Psoas muscle (tissue), 8 donors: ENCODE measurements at places on chromosomes 4 and X. TPM values are rescaled to one million over a fixed set of nuclear protein-coding genes. Genes with fewer than 3 reads are reported as not detected.

DNA sequence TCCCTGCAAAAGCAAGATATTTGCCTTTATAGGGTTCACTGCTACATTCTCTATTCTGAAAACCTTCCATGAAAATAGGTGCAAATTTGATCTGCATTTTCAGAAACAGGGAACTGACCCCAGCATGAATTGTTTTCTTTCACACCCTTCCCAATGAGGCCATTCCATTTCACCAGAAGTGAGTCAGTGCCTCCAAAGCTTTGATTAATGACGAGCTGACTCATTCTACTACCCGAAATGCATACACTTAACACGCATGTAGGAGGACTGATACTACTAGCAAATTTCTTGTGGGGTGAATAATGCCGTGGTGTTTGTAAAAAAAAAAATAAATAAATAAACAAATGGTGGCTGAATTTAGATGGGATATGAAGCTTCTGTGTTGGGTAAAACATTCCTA, 146.9 kb upstream of the FGF13 start:
- no peak for DNase-seq

SAGE1 gene
- total RNA-seq, result not detected

- DNase-seq, result no peak
Measured at GRCh38 chr4:41652971-41653370, 95.6 kb downstream of the PHOX2B start.

GRCh38 chrX:119622356-119623232, 16.4 kb upstream of the NKRF start:
- DNase-seq, result no peak

- no peak for DNase-seq
Measured at GRCh38 chrX:151698485-151698884, 3.2 kb downstream of the PRRG3 start.

DNA sequence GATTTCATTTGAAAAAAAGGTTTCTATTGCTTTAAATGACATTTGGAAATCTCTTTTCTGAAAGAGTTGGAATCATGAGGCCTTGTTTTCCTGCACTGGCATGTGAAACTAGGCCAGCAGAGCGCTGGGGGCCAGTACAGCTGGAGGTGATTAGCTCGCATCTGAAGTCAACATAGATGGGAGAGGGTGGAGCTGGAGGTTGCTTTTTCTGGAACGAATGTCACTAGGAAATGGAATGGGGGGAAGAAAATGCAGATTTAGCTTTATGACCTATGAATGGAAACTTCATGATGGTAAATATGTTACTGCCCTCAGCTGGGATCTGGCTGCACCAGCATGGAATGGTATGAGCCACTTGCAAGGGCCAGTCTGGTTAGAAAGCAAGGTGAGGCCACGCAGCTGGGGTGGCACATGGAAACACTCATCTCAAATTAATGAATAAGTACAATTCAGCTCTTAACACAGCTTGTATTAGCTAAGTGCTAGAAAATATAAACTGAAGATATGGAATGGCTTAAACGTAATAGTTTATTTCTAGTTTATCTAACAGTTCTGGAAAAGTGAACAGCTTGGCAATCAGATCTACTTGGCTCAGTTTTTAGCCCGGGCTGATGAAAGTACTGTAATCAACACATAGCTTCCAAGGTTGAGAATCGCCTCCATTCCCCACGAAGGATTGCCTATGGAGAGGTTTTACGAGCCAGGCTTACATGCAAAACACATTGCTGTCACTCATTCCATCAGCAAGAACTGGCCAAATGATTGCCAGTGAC, 32.5 kb downstream of the SLC10A6 start:
- DNase-seq, result peak; percentile 41

DNA sequence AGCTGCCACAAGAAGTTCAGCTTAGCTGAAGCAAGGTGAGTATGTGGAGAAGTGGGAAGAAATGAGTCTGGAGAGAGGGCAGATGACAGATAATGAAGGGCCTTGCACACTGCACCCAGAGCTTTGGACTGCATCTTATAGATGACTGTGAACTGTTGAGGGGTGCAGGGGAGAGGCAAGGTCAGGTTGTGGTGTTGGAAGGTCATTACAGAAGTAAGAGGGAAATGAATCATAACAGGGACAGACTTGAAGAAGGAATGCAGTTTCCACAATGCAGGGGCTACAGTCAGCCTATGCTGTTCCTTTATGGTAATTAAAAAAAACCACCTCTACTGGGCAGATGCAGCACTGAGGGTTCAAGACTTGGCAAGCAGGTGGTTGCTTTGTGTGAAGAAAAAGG, 4.8 kb upstream of the IGFBP7 start:
- no peak for DNase-seq

DNA sequence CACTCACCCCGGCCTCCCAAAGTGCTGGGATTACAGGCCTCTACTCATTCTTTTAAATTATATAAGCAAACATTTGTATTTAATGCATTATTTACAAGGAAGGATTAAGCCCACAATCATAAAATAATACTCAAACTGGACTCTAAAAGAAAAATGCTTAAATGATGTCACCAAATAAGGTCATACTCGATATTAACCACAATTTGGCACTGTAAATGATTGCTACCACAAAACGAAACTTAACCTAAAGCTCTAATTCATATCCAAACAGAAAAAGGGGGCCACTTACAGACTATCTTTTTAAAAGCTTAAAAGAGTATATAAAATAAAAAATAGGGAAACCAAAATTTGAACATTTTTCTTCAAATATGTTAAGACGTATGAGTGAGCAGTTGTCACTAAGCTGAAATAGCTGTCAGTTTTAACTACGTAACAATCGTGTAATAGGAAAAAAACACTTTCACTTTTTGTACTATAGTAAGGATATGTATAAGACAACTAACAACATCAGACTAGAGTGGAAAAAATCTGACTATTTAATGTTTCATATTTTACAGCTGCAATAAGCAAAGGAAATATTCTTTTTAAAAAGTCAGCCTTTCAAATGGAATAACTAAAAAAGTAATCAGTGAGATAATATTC, 108.2 kb upstream of the GPR34 start:
- no peak for DNase-seq

APBB2 gene
- total RNA-seq, result 11.3 TPM

- DNase-seq, result no peak
Measured at GRCh38 chr4:77576351-77576750, 29.3 kb upstream of the CXCL13 start.

NOX1 gene
- total RNA-seq, result not detected

AIMP1 gene
- total RNA-seq, result 45.1 TPM

- no peak for DNase-seq
Measured at GRCh38 chr4:151668689-151669402, 92.0 kb downstream of the GATB start.
